ENCODE measurements at places on chromosomes 3 and 15. TPM values are rescaled to one million over a fixed set of nuclear protein-coding genes. Genes with fewer than 3 reads are reported as not detected.

SLC51A gene
- 1.6 TPM for total RNA-seq

GRCh38 chr3:99418209-99418635, 220.2 kb upstream of the COL8A1 start:
- DNase-seq = no peak

DNA sequence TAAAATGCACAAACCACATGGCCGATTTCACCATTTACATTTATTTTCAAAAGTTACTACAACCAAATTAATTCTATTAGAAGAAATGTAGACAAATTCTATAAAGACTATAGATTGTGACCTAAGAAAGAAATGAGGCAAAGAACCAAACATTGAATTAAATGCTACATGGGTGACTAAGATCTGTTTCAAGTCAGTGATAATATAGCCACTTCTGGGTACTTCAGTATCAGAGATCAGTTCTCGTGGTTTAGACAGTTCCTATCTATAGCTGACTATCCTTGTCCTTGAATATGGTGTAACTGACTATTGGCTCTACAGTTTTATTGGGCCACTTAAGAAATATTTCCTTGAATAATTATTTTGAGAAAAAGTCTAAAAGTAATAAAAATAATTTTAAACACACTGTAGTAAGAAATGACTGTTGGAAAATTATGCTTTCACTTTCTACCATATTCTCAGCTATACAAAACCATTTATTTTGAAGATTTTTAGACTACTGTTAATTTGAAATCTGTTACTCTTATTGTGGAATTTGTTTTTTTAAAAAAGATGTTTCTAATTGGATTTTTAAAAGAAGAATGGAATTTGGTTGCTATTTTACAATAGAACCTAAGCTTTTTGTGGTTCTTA, 14.1 kb downstream of the KCNMB3 start:
- no peak for DNase-seq

DNA sequence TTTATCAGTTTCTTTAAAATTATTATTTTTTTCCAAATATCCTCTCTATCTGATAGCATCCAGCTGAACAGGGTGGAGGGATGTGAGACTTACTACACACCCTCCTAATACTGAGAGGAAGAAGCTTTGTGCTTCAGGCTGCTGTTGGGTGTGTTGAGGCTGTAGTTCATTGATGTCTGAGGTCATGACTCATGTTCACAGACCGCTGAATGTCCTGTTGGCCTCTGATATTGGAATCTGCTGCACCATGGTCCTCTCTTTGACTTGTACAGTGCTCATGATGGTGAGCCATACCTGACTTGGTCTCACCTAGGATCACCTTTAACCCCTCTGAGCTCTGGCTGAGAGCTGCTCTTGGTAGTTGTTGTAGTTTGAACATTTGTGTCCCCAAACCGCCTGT, 302.9 kb downstream of the SATB1 start:
- no peak for DNase-seq

DNA sequence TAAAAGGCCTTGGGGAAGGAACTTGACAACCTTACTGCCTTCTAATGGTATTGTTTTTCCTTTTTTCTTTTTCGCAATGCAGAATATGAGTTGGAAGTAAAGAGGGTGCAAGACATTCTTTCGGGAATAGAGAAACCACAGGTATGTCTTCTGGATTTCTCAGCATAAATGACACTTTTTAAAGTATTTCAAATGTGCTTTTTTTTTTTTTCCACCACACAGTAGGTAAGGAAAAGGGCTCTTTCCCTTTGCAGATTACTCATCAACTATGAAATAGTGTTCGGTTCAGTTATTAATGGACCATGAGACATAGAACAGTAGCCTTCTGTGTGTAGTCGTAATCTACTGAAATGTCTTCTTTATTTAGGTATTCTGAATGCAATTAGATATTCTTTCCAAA, 162.4 kb downstream of the GHSR start:
- DNase-seq = no peak

PLAAT1 gene
- total RNA-seq = 7.1 TPM

TRPM1 gene
- not detected for total RNA-seq

IL20RB gene
- 0.57 TPM for total RNA-seq

GRCh38 chr3:49638445-49638844, 35.7 kb upstream of the APEH start:
- DNase-seq = peak; percentile 81

DNA sequence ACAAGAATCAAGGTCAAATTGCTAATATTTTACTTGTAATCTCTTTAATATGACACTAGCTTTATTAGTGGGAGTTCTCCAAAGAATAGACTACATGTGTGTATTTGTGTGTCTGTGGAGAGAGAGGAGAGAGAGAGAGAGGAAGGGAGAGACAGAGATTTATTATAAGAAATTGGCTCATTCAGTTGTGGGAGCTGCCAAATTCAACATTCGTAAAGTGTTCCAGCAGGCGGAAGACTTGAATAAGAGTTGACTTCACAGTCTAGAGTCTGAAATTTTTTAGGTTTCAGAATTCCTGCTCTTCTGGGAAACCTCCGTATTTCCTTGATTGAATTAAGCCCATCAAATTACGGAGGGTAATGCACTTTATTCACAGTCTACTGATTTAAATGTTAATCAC, 4.7 kb upstream of the CLDN1 start:
- no peak for DNase-seq

- no peak for DNase-seq
These were observed 369 bp upstream of the SNX1 start for GRCh38 chr15:64095431-64095794.

HGD gene
- 2.9 TPM for total RNA-seq

DNA sequence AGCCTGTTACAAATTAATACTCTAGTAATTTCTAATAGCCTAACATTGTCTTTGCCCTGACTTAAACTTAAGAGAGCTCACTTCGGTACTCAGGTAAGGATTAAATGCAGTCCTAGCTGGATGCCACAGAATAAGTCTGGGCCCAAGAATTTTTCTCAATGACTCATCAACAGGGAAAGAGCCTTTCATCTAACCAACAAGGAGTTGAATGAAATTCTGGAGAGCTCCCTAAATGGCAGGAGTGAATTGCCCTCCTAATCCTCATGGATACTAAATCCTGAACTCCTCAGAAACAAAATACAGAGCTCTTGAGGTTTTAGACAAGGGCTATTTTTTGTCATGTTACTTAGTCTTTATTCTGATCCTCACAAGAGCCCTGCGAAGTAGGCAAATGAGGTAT, 159.5 kb downstream of the PLCH1 start:
- no peak for DNase-seq

GRCh38 chr3:129325383-129325782, 46.7 kb downstream of the HMCES start:
- DNase-seq = no peak

GRCh38 chr3:46062679-46063078, 35.4 kb upstream of the XCR1 start:
- no peak for DNase-seq

TRIM42 gene
- not detected for total RNA-seq

TLR9 gene
- total RNA-seq = 2.0 TPM

RARB gene
- 17.8 TPM for total RNA-seq

GRCh38 chr3:110262896-110263295, 808.7 kb upstream of the NECTIN3 start:
- DNase-seq = no peak

SPATA12 gene
- not detected for total RNA-seq

FBXO40 gene
- 3.2 TPM for total RNA-seq

DNA sequence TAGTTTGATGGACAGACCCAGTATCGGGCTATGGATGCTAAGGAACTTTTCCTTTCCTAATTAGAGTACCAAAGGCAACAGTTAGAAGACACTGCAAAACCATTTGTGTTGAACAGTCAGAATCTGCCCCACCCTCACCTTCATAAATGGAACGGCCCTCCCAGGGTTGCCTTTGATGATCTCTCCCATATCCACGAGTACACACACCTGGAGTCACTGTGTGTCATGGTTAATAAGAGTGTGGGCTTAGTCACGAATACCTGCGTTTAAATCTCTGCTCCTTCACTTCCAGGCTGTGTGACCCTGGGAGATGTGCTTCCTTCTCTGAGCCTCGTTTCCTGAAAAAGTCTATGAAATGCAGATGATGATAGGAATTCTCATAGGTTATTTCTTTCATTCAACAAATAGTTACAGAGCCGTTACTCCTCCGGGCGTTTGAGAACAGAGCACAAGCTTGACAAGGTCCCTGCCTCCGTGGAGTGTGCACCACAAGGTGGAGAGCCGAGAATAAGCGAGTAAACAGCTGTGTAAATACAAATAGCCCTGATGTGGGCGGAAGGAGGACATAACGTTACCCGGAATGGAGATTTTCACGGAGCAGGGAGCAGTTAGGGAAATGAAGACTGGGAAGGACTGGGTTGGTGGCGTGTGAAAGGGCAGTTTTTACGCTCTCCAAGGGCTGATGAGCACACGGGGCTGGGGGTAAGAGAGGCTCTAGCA, 6.7 kb downstream of the SLC51A start:
- DNase-seq = peak; percentile 18

CNTN3 gene
- 32.0 TPM for total RNA-seq

MAP6D1 gene
- 96.0 TPM for total RNA-seq

DNA sequence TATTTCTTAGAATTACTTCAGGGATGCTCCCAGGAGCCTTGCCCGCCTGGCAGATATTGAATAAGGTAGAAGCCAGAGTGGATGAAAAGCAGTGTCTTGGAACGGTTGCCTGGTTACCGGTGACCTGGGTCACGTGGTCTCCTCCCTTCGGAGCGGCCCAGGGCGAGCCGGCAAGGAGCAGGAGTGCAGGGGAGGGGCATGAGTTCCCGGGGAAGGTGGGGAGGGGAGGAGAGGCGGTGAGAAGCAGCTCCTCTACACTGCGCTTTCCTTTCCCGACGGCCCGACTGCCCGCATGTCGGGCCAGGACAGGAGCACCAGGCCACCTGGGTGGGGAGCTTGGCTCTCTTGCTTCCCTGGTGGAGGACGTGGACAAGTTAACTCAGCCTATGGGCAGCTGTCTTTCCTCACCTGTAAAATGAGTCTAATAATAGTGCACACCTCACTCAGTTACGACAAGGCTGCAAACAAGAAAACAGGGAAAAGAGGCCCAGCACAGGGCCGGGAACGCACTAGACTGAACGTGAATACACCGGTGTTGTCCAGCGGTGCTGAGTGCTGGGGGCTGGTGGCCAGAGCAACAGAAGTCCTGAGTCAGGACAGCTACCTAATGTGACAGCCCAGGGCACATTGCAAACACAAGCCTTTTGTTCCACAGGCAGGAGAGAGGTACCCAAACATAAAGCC, 198.3 kb downstream of the ADAMTS9 start:
- DNase-seq = no peak

Data from dorsolateral prefrontal cortex (tissue), 122 donors.